Stimulated activated CD4-positive, alpha-beta T cell treated with anti-CD3 and anti-CD28 coated beads, Interleukin-15, amount 100 ng/mL, for 1 hour (primary cell): ENCODE measurements at places on chromosomes 5 and 9.

DNA sequence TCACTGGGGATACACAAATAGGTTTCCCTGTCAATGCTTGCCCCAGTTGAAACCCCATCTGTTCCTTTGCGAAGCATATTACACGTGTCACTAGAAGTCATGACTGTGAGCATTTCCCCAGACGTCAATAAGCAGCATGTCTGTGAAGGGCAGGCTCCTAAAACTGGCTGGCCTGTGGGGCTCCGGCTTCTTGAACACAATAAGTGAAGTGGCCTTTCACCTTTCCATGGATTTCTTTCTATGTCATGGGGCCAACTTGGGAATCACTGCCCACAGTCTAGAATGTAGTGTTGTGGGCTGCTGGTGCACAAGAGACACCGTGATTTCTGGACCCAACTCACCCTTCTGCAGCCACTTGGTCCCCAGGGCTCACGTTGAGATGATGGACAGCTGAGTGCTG lies 60.4 kb upstream of the CTSL start:
- no peak for DNase-seq

DNA sequence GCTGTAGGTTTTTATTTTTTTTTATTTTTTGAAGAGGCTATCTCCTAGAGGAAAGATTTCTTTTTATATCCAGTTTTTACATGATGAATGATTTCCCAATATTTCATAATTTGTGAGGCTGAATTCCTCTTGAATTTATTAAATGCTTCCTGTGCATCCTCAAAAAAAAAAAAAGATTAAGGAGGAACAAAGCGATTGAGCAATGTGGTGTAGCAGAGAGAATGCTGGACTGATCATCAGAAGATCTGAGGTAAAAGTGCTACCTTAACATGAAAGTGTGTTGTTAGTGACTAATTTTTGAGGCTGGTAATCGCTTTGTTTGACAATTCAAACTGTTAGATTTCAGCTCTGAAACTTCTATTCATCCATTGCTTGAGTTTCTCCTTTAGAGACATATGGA lies 125.1 kb downstream of the ESM1 start:
- DNase-seq = no peak

- DNase-seq = no peak
Observed at GRCh38 chr5:120638449-120638848, 174.3 kb downstream of the PRR16 start.

- no peak for DNase-seq
Observed at GRCh38 chr5:141779503-141779973, 97.5 kb upstream of the ARAP3 start.

GRCh38 chr5:180463916-180464602 lies 30.1 kb upstream of the CNOT6 start:
- DNase-seq = no peak

GRCh38 chr5:170312301-170312595 lies 14.7 kb upstream of the LCP2 start:
- DNase-seq = no peak

DNA sequence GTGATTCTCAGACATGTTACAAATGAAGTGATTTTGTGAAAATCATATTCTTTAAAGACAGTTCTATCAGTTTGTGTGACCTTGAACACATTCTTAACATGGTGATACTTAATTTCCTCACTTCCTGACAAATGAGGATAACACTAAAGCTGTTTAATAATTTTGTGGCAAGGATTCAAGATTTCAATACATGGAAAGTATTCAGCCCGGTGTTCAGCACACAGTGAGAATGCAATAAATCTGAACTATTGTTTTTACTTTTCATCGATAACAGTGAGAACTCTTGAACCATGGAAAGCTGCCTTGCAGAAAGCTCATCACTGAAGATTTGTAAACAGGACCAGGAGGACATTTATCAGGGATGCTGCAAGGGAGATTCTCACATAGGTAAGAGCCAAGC lies 57.1 kb upstream of the C5orf46 start:
- no peak for DNase-seq

DNA sequence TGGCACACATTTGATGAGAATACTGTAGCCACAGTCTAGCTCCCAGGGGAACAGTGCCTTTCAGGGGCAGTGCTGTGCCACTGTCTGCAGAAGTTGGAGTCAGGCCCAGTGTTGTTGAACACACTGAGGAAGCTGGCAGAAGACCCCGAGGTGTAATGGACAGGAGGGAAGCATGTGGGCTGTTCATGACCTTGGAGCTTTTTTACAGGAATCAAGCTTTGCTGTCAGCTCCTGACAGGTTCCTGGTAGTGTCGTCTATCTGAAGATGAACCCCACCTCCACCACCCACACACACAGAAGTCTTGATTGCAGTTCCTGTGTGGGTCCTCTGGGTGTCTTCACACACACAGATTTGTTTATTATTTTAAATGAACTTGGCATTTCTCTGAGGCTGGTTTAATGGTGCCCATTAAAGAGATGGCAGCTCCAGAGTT lies 40.3 kb upstream of the TNFAIP8 start:
- no peak for DNase-seq

DNA sequence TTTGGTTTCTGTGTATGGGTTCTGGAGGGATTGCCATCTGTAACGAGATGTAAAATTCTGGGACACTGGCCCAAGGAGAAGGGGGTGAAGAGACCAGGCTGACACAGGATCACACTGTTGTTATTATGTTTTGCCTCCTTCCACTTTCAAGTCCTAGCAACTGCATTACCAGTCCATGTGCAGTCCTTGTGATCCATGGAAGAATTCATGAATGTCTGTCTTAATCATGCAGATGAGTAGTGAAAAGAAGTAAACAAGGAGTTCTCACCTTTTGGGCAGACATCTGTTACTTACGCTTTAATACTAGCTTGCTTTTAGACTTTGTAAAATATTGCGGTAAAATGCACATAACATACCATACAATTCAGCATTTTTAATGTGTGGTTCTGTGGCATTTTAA lies 18.3 kb downstream of the MEGF10 start:
- DNase-seq = no peak

DNA sequence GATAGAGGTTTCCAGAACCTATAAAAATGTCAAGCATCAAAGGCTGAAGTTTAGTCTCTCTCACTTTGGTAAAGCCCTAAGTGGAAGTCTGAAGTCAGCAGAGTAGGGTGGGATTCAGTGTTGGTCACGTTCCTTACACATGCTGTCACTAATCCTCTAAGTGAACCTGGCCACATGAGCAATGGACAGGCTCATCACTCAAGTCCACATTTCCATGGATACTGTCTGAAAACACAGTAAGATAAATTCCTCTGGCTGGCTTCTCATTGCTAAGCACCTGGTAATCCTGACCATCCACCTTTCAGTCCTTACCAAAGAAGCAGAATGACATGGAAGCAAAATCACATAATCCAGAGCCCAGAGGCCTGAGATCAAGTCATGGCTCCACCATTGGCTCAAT lies 43.8 kb downstream of the GNA14 start:
- DNase-seq = no peak
